ENCODE measurements at places on chromosomes 5 and 9. TPM values are rescaled to one million over a fixed set of nuclear protein-coding genes. Genes with fewer than 3 reads are reported as not detected.

GRCh38 chr9:134381671-134382516 is 55.6 kb downstream of the RXRA start:
- peaks cover 98% of the 10 kb centered on the region for H3K4me1 ChIP-seq
- no peaks in the 10 kb centered on the region for H3K36me3 ChIP-seq
- no peaks in the 10 kb centered on the region for H3K27me3 ChIP-seq
- H3K27ac ChIP-seq = peak overlapping the region; percentile 28
- DNase-seq = no peak
- H3K4me3 ChIP-seq = no peak overlapping the region

DNA sequence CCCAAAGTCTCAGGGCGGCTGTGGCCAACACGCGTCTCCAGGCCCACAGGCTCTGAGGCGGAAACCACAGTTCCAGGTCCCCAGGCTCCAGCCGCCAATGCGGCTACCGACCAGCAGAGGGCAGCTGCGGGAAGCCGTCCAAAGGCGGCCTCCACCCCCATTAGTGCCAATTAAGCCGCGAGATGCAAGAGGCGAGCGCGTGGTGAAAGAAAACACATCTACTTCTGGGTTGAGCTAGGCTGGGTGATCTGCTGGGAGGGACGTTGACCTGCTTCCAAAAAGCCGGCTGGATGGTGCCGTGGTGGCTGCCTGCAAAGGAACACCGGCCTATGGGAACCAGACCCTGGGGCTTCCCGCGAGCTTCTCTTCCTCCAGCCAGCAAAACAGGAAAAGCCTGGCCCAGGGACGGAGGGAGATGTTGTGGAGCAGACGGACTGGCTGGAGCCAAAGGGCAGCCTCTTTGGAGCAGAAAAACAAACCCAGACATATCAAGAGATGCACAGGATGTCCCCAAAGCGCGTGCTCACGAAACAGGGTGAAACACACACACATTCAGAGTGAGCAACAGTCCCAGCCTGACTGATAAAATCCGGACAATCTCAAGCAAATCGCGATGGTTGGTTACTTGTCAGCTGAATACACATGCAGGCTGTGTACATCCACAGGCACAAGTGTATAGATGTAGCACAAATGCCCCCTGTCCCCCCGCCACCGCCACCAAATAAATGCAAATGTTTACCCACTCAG is 187.1 kb upstream of the BRINP1 start:
- DNase-seq = peak; percentile 92
- no peaks in the 10 kb centered on the region for H3K27me3 ChIP-seq
- peaks cover 29% of the 10 kb centered on the region for H3K4me1 ChIP-seq
- peak overlapping the region; percentile 33 for H3K4me3 ChIP-seq

- DNase-seq = no peak
- no peaks in the 10 kb centered on the region for H3K36me3 ChIP-seq
- H3K27ac ChIP-seq = no peak overlapping the region
- no peak overlapping the region for H3K4me3 ChIP-seq
- peaks cover 7% of the 10 kb centered on the region for H3K4me1 ChIP-seq
Observed at GRCh38 chr5:143413958-143414669, 10.6 kb upstream of the NR3C1 start.

GRCh38 chr9:135951889-135952663 is 9.1 kb downstream of the UBAC1 start:
- no peak for DNase-seq
- no peaks in the 10 kb centered on the region for H3K4me1 ChIP-seq
- no peaks in the 10 kb centered on the region for H3K27me3 ChIP-seq
- H3K4me3 ChIP-seq = no peak overlapping the region

GRCh38 chr5:180866985-180867384 is 5.9 kb upstream of the ZFP62 start:
- no peak overlapping the region for H3K4me3 ChIP-seq
- H3K27ac ChIP-seq = no peak overlapping the region
- no peaks in the 10 kb centered on the region for H3K4me1 ChIP-seq
- H3K27me3 ChIP-seq = no peaks in the 10 kb centered on the region

Gene RAD50
- 26.2 TPM for total RNA-seq

Gene MEGF10
- not detected for total RNA-seq

Gene PCDHB12
- 6.3 TPM for total RNA-seq

Gene LURAP1L
- 59.7 TPM for total RNA-seq

Data from upper lobe of left lung (tissue), 6 donors.